ENCODE measurements at places on chromosomes 16 and 17.

GRCh38 chr17:47332287-47332686 lies 8.5 kb downstream of the EFCAB13 start:
- no peak for DNase-seq

- DNase-seq, result no peak
Observed at GRCh38 chr17:47009759-47010594, 30.9 kb upstream of the RPRML start.

DNA sequence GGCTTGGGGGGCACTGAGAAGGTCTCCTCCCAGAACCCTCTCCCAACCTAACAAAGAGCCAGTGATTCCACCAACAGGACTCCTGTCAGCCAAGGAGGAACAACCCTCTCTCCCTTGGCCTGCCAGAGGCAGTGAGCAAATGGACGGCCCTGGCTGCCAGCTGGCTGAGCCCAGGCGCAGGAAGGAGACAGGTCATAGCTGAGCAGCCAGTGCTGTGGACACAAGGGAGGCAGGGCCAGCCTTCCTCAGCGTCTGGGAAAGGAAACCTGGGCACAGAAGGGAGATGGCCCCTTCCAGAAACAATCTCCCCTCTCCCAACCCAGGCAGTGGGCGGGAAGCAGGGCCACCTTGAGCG lies 2.1 kb downstream of the MPO start:
- no peak for DNase-seq

- DNase-seq, result no peak
Observed at GRCh38 chr17:74742153-74742515, 5.1 kb downstream of the RAB37 start.

DNA sequence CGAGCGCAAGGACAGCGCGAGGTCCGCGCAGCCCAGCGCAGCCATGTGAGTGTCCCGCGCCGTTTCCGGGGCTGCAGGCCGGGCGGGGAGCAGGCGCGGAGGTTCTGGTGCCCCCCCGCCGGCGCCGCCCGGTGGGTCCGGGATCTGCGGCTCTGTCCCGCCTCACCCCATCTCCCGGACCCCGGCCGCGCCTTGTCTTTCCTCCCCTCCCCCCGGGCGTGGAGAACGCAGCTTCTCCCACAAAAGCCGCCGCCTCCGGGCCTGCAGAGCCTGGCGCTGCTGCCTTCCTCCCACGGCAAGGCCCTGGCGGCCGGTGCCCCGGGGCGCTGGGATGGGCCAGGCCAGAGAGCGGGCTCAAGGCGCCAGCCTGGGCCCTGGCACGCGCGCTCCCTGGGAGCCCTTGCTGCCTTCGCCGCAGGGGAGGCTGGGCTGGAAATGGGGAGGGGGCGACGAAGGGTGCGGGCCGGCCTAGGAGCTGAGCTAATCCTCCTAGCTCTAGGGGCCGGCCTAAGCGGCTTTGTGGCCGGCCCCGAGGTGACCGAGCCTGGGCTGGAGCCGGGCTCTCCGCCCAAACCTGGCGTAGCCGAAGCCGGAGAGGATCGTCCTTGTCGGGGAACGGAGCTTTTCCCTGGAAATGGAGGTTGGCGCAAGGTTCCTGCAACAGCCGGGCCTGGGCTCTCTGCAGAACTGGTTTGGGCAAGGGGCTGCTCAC lies 397 bp downstream of the RIPOR1 start:
- peak; percentile 40 for DNase-seq

DNA sequence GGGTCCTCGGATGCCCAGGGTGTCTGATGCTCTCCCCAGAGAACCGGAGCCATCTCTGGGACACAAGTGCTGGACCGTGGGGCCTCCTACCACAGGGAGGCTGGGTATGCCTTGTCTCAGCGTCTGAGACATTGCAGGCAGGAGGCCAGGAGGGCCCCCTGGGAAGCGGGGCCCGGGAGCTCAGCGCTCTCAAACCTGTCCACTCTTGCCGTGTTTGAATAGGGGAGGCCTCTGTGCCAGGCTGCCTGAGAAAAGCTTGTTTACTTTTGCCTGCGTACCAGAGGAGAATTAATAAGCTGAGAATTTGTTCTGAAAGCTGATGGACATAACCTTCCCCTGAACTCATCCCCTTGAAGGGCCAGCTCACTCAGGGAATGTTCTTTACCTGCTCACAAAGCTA lies 163.8 kb downstream of the NTN1 start:
- no peak for DNase-seq

- DNase-seq, result peak; percentile 73
Observed at GRCh38 chr17:81926451-81927151, 934 bp downstream of the MAFG start.

DNA sequence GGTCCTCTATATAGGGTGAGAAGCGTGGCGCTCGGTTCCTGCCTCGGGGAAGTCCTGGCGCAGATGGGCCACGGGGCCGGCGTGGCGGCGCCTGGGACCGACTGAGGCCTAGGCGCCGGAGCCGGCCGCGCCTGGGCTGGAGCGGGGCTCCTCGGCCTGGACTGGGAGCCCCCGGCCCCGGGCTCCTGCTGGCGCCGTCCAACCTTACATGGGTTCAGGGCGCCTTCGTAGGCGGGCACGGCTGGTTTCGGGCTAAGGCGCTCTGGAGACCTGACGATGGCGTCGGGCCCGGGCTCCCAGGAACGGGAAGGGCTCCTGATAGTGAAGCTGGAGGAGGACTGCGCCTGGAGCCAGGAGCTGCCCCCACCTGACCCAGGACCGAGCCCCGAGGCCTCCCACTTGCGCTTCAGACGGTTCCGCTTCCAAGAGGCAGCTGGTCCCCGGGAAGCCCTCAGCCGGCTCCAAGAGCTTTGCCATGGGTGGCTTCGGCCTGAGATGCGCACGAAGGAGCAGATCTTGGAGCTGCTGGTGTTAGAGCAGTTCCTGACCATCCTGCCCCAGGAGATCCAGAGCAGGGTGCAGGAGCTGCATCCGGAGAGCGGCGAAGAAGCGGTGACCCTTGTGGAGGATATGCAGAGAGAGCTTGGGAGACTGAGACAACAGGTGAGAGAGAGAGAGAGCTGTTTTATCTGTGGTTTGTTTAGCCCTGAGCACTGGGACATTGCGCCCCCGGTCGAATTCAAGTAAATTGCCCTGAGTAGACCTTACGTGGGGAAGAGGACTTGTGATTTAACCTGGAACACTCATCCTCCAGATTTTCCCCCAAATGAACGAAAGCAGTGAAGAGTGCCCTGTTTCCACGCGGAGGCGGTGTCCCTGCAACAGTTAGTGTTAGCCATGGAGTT lies 504 bp downstream of the ZNF263 start:
- DNase-seq, result peak; percentile 40

DNA sequence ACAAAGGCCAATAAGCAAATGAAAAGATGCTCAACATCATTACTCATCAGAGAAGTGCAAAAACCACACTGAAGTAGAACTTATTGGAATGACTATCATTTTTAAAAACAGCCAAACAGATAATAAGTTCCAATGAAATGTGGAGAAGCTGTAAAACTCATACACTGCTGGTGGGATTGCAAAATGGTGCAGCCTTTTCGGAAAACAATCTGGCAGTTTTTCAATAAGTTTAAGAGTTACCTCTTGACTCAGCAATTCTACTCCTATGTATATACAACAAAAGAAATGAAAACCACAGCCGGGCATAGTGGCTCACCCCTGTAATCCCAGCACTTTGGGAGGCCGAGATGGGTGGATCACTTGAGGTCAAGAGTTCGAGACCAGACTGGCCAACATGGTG lies 49.3 kb downstream of the AKAP10 start:
- DNase-seq, result no peak

DNA sequence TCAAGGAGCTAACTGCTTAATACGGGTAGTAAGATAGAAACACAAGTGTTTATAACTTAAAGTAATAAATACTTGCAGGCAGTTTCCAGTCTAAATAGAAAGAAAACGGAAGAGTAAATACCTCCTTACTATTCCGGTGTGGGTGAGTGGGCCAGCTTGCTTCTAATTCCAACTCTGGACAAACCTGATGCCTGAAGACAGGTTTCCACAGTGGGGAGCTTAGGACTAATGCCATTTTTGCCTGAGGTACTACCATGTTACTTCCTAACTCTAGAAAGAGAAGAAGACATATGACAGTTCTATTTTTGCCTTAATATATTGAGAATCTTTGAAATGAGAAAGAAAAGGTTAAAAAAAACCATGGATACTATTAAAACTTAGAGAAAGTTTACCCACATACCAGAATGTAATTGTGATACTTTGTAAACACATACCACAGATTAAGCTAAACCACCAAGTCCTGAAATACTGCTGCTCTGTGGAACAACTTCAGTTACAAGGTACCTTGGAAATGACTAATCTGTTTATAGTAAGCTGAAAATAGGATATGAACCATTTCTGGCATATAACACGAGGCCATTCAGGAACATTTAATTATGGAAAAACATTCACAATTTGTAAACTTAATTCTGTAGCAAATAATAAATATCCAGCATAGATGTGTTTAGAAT lies 70.2 kb downstream of the ZZEF1 start:
- no peak for DNase-seq

DNA sequence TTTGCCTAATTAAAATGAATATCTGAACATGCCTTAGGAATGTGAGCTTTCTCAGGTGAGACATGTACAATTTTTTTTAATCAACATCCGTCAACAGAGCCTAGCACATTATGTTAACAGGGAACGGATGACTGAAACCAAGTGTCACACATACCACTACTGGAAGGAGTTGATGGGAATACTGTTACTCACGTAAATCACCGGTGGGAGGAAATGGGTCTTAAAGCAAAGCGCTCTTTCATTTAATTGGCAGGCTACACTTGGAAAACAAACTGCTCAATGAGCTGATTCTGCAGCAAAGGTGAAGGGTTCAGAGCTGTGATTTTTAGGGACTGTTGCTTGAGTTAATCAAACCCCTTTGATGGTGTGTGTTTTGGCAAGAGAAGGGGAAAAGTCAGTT lies 4.8 kb downstream of the CPPED1 start:
- DNase-seq, result no peak

- DNase-seq, result no peak
Observed at GRCh38 chr17:75511610-75512575, 3.4 kb downstream of the CASKIN2 start.

- no peak for DNase-seq
Observed at GRCh38 chr16:79723583-79724168, 123.1 kb upstream of the MAF start.

- no peak for DNase-seq
Observed at GRCh38 chr16:8916541-8917225, 34.5 kb downstream of the LITAFD start.

DNA sequence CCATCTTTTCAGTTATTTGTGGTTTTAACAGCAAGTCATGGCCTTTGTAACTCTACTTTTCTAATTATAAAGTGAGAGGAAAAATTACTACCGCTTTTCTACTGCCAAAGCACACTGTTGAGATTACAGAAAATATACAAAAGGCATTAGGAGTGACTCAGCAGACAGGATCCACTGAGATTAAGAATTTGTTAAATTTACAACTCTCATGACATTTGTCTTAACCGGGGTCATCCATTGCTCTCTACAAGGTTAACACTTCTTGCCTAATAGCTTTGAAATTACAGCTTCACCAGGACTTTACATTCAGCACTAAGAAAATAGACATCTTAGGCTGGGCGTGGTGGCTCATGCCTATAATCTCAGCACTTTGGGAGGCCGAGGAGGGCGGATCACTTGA lies 93.4 kb downstream of the SSH2 start:
- DNase-seq, result no peak

DNA sequence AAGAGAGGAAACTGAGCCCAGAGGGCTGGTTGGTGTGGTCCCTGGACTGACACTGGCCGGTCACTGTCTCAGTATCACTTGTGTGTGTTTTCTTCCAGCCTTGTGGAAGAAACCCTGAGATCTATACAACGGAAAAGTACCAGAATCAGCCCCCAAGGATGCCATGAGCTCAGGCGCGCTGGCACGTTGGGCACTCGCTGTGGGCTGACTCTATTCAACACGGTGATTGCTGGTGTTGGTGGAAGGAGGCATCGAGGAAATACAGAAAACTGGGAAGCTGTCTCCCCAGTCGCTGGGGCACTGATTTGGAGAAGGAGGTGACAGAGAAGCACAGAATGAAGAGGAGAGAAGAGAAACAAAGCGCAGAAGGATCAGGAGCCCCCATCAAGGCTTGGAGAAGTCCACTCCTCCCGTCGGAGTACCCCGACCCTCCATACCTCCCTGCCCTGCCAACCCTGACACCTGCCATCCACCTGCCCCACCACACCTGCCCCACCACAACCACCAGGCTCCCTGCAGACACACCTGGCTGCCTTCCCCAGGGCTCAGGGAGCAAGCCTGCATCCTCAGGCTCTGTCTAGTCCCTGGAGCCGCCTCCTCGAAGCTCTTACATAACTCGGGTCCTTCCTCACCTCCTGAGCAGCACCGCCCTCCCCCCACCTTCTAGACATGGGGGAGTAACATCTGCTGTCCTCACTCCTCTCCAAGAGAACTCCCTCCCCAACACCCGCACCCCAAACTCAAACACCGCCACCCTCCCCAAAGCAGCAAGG lies 66.5 kb downstream of the RBFOX3 start:
- no peak for DNase-seq

DNA sequence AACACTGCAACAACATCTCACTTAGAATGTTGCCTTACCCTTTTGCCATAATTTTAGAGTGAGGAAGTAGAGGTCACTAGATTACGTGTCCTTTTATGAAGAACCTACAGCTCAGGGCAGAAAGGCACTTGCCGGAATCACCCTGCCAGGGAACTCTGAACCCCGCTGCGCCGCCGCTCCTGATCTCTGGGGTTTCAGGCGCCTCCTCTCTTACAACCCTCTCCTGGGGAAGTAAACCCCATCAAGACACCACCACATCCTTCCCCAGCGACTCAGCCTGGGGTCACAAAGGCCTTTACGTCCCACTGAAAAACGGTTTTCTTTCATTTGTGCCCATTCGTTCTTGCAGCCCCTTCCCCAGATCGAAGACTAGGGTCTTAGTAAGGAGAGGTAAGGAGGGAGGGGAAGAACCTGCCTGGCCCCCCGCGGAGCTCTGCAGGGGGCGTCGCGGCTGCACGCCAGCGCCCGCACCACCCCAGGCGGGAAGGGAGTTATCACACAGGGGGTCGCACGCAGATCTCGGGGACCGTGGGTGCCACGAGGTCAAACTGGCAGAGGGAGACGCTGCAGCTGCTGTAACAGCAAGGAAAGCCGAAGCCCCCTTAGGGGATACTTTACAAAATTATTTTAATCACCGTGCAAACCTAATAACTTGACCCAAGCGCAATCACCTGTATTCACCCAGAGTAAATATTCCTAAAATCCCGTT lies 1.0 kb upstream of the HLF start:
- no peak for DNase-seq

All from RKO (cell line).